ENCODE measurements at places on chromosomes 7 and 10. TPM values are rescaled to one million over a fixed set of nuclear protein-coding genes. Genes with fewer than 3 reads are reported as not detected.

DNA sequence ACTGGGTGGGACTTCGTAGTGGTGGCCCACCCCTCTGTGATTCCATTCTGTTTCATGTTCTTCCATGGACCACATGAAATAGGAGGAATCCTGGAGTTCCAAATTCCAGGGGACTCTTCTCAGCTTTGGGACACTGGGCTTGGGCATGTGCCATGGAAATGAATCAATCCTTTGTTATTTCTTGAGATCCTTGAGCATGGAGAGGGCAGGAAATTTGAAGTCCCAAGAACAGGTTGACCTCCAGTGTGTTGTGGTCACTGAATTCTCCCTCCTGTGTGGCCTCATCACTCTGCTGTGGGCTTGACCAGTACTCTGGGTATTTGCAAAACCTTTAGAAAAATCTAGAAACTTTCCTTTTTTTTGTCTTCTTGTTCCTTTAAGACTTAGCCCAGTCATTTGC lies 22.7 kb downstream of the TACR2 start:
- H3K4me1 ChIP-seq: no peaks in the 10 kb centered on the region
- no peak overlapping the region for H3K27ac ChIP-seq
- DNase-seq: no peak
- no peak overlapping the region for H3K4me3 ChIP-seq

DNA sequence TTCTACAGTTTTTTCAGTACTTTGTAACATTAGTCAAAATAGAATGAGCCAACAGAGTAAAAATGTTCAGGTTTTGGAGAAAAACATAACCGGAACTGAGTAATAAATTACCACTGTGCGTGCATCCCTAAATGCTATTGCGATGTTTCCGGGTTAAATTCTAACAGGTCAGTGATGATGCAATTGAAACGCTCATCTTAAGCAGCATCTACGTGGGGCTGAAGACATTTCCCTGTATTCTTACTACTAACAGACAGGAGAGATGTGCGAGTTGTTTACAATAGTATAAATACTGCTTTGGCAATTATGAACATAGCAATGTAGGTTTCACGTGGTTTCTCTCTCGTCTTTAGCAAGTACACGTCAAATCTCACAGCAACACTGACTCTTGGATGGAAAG lies 149.4 kb downstream of the USP6NL start:
- H3K27ac ChIP-seq: no peak overlapping the region
- no peaks in the 10 kb centered on the region for H3K27me3 ChIP-seq
- H3K4me3 ChIP-seq: no peak overlapping the region
- peaks cover 7% of the 10 kb centered on the region for H3K4me1 ChIP-seq

- DNase-seq: no peak
- peaks cover 9% of the 10 kb centered on the region for H3K4me1 ChIP-seq
- H3K36me3 ChIP-seq: no peaks in the 10 kb centered on the region
- H3K27me3 ChIP-seq: no peaks in the 10 kb centered on the region
- no peak overlapping the region for H3K4me3 ChIP-seq
These were observed 73.5 kb downstream of the AOAH start for GRCh38 chr7:36650766-36651312.

TMEM176A gene
- 18.2 TPM for total RNA-seq

- peaks cover 29% of the 10 kb centered on the region for H3K4me1 ChIP-seq
- DNase-seq: no peak
- H3K4me3 ChIP-seq: no peak overlapping the region
- no peaks in the 10 kb centered on the region for H3K36me3 ChIP-seq
- no peak overlapping the region for H3K27ac ChIP-seq
- no peaks in the 10 kb centered on the region for H3K27me3 ChIP-seq
These were observed 34.5 kb downstream of the MAD1L1 start for GRCh38 chr7:2198206-2198605.

- no peaks in the 10 kb centered on the region for H3K4me1 ChIP-seq
- no peaks in the 10 kb centered on the region for H3K36me3 ChIP-seq
- H3K4me3 ChIP-seq: no peak overlapping the region
- H3K27me3 ChIP-seq: no peaks in the 10 kb centered on the region
These were observed 185.4 kb downstream of the DNAJB6 start for GRCh38 chr7:157522189-157522588.

PRLHR gene
- not detected for total RNA-seq

DNA sequence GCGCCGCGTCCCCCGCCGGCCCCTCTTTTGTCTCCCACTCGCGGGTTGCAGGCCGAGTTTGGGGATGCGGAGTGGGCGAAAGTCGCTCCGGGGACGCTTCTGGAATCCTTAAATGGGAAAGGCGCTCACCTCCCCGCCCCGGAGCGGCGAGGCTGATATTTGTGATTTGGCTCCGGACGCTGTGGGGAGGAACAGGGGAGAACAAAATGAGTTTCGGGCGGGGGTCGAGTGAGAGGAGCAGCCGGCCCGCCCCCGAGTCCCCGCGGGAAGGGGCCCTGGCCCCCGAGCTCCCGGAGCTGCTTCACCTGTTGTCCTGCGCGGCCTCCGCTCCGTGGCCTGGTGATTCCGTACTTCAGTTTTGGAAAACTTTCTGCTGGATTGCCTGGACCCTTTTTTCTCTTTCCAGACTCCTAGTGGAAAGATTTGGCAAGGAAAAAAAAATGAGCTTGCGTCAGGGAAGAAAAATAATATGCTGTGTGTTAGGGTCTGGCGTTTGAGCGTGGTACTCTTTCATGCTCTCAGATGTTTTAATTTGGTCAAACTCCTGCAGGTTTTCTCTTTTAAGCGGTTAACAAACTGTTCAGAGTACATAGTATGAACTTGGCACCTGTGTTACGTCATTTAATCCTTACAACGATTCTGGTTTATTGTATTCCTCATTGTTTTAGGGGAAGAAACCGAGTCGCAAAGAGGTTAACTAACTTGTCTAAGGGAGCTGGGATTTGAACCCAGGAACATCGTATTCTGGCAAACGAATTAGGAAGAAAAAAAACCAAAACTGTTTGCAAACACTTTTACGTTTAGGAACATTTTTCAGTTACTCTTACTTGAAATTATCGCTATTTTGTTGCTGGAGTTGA lies 924 bp downstream of the BMPR1A start:
- H3K4me3 ChIP-seq: peak overlapping the region; percentile 98
- H3K4me1 ChIP-seq: peaks cover 42% of the 10 kb centered on the region
- DNase-seq: peak; percentile 71
- H3K27ac ChIP-seq: peak overlapping the region; percentile 100

- H3K27ac ChIP-seq: peak overlapping the region; percentile 99
- peak; percentile 86 for DNase-seq
- H3K4me3 ChIP-seq: peak overlapping the region; percentile 73
- H3K4me1 ChIP-seq: peaks cover 14% of the 10 kb centered on the region
- no peaks in the 10 kb centered on the region for H3K27me3 ChIP-seq
These were observed 2.0 kb upstream of the LZTS2 start for GRCh38 chr10:100997360-100998182.

ZNF467 gene
- 19.9 TPM for total RNA-seq

HOXA10 gene
- total RNA-seq: not detected

DNA sequence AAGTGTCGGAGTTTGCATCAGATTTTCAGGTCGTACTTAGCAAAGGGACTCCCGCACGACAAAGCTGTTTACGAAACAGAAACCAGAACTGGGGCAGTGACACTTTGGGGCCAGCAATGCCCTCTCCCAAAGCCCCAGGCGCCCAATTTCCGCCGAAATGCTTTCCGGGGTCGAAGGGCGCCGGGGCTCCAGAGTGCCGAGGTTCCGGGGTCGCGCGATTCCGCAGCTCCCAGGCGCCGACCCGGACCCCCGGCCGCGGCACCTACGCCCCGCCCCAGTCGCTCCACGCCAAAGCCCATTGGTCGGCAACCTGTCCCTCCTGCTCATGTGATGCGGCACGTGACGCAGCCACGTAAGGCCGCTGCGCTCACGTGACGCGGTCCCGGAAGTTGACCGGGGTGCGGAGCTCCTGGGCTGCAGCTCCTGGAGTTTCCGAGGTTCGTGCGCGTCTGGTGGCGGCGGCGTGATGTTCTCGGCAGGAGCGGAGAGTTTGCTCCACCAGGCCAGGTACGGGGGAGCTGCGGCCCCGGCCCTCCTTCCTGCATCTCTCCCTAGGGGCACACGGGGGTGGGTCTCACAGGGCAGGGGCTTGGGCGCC lies at the start of gene AP5Z1:
Gene AP5Z1 (plus strand): TSS at position 374 of the 598 bp plus-strand sequence. CDS start 93 bp downstream, at position 467.
- H3K36me3 ChIP-seq: no peaks in the 10 kb centered on the region
- no peaks in the 10 kb centered on the region for H3K4me1 ChIP-seq
- H3K4me3 ChIP-seq: peak within 1 kb of the TSS; percentile 86

PRF1 gene
- not detected for total RNA-seq

DNA sequence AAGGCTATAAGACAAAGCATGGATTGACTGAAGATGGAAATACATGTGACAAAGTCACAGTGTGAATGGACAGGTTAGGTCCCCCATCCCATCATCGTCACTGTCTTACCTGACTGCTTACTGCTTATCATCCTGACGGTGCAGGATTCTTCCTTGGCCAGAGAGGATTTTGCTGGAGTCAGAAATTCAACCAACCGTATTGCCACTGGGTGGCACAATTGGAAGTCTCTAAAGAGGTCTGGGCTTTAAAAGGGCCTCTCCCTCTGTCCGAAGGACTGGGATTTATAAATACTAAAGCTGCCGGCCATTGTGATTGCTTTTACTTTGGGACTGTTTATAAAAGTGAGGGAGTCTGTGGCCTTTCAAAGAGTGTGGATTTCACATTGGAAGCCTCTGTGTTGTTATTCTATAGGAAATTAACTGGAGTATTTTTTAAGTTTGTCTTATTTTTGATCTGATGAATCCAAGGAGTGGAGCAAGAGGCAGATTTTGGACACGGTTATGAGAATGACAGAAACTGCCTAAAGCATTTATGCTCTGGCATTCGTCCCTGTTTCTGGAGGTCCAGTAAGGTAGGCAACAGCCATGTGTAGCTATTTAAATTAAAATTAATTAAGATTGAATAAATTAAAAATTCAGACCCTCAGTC lies 113.3 kb upstream of the CREB5 start:
- DNase-seq: peak; percentile 66
- H3K36me3 ChIP-seq: no peaks in the 10 kb centered on the region
- no peaks in the 10 kb centered on the region for H3K27me3 ChIP-seq
- H3K4me1 ChIP-seq: no peaks in the 10 kb centered on the region

GLI3 gene
- 10.0 TPM for total RNA-seq

- DNase-seq: no peak
- no peaks in the 10 kb centered on the region for H3K4me1 ChIP-seq
- H3K4me3 ChIP-seq: no peak overlapping the region
- peaks cover 3% of the 10 kb centered on the region for H3K36me3 ChIP-seq
These were observed 16.8 kb downstream of the HNRNPA2B1 start for GRCh38 chr7:26183545-26184280.

OR6V1 gene
- not detected for total RNA-seq

DNA sequence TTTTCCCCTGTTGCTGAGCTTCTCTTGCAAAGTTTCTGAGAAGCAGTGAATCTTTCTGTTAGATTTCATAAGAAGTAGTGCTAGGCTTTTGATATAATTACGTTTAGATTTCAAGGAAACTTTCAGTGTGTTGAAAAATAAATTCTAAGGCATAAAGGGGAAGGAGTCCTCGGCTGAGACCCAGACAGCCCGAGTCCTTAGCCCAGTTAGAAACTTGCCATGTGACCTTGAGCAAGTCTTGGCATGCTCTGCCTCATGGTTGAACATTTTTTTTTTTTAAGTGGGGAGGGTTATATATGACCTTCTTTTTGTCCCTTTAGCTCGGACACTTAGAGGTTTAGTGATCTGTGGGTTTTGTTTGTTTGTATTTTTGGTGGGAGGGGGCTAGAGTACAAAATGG lies 117.5 kb downstream of the TCF7L2 start:
- no peaks in the 10 kb centered on the region for H3K27me3 ChIP-seq
- H3K27ac ChIP-seq: no peak overlapping the region
- DNase-seq: no peak
- peaks cover 36% of the 10 kb centered on the region for H3K4me1 ChIP-seq
- H3K4me3 ChIP-seq: no peak overlapping the region

DENND2A gene
- total RNA-seq: 8.9 TPM

- no peak for DNase-seq
- H3K4me1 ChIP-seq: no peaks in the 10 kb centered on the region
- no peak overlapping the region for H3K27ac ChIP-seq
These were observed 269.7 kb downstream of the AGMO start for GRCh38 chr7:15292138-15292537.

SLC26A5 gene
- 0.15 TPM for total RNA-seq

IRF5 gene
- not detected for total RNA-seq

DNA sequence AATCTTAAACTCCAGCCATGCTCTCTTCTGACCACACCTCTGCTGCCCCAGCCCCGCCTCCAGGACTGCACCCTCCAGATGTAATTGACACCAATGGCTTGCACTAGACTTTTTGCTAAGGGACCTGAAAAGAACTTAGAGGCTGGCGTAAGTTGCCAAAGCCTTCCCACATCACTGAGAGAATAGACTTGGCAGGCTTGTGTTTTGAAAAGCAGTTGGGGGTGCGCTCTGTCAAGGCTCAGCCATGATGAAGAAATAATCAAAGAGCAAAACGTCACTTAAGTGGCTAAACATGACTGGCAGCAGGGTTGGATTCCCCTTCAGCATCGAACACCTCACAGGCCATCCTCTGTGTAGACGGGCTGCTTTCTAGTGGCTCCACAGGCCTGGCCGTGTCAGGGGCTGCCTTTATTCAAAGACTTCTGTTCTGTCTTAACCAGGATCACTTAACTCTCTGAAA lies 195.2 kb upstream of the C7orf33 start:
- DNase-seq: peak; percentile 28
- H3K4me3 ChIP-seq: no peak overlapping the region
- no peaks in the 10 kb centered on the region for H3K36me3 ChIP-seq

DNA sequence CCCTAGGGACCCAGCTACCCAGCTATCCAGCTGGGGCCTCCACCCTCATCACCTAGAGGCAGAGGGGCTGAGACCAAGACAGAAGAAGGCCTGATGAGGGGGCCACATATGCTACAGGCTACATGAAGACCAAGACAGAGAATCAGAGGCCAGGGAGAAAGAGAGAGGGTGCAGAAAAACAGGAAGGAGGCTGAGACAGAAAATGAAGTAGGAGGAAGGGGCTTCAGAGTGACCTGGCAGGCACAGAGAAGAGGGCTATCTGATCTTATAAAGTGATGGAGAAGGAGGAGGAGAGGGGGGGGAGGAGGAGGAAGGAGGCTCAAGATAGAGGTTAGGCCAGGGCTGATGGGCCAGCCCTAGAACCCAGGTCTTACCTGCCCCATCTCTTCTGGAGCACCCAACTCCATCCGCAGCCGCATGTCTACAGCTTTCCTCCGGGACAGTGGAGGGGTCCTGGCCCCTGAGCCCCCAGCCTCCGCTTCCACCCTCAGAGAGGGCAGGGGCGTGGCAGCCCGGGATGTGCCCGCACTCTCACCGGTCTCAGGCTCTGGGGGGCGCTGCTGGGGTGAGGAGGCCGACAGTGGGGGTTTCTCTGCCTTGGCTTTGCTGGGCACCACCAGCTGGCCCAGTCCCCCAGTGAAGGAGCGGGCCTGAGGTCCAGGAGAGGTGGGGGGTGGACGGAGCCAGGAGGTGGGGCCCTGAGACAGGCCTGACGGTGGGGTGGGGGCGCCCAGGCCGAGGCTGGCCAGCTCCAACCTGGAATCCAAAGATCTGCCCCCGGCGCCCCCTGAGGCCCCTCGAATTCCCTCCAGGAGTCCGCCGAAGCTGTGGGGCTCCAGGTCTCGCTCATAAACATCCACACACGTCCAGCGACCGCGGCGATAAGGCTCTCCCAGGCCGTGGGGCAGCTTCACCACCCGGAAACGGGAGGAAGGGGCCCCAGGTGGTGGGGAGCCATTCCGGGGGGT lies 1.8 kb downstream of the TSC22D4 start:
- peak overlapping the region; percentile 87 for H3K27ac ChIP-seq
- H3K4me1 ChIP-seq: peaks cover 30% of the 10 kb centered on the region
- peaks cover 14% of the 10 kb centered on the region for H3K36me3 ChIP-seq
- DNase-seq: no peak
- H3K4me3 ChIP-seq: peak overlapping the region; percentile 89

Data from cardiac muscle cell (in vitro differentiated cells and primary cell).